Cortex of kidney (tissue), 1 donor: ENCODE measurements at places on chromosomes 5 and 9.

DNA sequence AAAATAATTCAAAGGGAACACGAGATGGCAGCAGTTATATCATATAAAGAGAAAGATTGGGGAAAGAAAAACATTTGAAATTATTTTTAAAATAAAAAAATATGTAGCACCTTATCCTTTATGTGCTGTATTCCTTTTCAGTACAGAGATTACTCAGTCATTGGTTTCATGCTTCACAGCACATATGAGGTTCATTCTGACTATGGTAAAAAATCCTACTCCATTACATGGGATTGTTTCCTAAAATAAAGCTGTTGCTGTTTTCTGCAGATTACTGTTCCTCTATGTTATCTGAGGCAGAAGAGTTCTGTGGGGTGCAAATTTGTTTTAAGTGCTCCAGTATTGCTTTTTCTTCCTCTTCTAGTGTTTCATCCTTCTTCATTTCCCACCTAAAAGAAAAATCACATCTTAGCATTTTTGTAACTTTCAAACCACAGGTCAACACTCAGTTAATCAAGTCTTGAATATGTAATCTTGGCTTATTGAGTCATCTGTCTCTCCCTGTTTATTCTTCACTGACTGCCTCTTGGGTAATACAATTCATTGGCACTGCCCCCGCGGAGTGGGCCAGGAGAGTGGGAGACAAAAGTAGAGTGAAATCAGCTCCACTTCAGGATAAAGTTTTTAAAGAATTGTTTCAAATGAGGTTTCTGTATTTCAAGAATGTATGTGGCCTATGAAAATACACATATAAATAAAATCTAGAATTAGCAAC is 412.5 kb upstream of the POU5F2 start:
- no peak for DNase-seq

DNA sequence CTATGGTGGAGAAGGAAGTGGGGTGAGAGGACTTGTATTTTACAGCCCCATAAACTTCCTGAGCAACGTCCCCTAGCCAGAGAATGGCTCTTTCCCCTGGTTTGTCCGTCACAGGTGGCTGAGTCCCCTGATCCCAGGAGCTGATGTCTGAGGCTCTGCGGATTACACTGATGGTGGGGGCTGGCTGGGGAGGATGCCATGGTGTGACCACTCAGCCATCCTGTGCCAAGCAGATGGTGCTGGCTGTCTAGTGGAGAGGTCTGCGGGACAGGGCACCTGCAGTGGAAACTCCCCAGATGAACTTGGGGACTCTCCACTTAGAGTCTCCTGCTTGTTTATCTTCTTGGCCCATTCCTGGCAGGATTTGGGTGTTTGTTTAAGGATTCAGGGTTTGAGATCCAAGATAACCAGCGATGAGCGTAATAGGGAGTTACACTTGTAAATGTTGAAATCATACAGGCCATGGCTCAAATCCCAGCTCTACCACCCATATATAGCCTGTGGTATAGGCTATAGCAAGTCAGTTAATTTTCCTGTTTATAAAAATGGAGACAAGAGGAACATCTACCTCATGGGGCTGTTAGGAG is 4.7 kb upstream of the PTGS1 start:
- DNase-seq: no peak

DNA sequence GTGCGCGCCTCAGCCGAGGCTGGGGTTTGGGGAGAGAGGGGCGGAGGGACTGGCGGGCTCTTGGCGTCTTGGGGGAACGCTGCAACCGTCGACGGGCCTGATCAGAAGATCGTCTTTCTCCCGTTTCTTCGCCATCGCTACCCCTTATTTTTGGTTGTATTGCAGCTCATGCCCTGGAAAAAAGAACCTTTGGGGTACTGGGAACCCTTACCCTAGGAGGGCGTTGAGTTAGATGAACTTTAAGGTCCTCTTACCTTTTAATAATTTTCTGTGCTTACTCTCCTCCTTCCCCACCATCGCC is 719 bp downstream of the PAIP2 start:
- no peak for DNase-seq

- DNase-seq: no peak
These were observed 82.8 kb upstream of the SPATA31C2 start for GRCh38 chr9:88221105-88221504.

DNA sequence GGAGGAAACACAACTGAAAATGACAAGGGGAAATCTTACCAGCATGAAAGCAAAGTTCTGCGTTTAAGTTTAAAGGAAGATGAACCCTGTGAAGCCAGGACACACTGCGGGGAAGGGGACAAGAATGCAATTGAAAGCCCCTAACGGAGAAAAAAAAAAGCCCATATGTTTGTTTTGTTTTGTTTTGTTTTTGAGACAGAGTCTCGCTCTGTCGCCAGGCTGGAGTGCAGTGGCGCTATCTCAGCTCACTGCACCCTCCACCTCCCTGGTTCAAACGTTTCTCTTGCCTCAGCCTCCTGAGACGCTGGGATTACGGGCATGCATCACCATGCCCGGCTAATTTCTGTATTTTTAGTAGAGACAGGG is 2.9 kb downstream of the STK10 start:
- DNase-seq: no peak

GRCh38 chr9:77512876-77513275 is 135.2 kb downstream of the GNA14 start:
- no peak for DNase-seq

DNA sequence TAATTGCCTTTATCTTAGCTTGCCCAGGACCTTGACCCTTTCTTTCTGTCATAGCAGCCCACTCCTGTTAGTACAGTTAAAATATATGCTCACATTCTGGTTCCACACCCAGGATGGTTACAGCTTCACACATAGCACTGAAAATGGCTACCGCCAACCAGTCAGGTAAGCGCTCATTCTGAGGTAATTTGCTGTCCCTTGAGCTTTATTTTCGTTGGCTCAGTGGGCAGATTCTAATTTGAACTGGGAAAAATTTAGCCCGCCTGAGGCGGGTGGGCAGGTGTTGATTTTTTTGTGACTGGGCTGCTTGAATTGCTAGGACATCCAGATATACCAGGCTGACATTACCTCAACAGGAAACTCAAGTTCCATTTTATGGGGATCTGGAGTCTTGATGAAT is 137.5 kb downstream of the KCTD16 start:
- DNase-seq: no peak

- DNase-seq: no peak
These were observed 2.4 kb downstream of the WNK2 start for GRCh38 chr9:93186215-93186945.

DNA sequence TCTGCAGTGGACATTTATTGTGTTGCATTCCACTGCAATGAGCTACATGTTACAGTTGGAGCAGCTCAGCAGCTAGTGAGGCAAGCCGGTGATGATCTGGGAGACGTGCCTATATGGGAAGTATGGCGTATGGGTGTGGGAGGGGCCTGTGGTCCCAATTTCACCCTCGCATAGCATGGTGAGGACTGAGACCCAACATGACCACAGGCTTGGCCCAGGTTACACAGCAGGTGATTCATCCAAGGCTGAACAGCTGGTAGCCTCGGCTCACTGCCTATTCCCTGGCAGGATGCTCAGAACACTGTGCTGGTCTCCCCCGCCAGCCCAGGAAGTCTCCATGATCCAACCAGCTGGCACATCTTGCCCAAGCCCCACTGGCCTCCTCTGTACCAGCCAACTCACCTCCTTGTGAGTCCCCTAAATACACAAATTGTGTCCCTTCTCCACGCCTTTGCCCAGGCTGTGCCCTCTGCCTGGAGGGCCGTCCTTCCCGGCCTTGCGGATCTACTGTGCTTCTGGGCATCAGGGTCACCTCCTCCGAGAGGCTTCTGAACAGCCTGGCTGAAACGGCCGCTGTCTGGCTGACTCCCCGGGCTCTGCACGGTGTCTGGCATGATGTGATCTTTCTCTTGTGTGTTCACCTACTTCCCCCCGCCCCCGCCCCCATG is 81.4 kb downstream of the NSUN2 start:
- no peak for DNase-seq

GRCh38 chr5:95647886-95648860 is 1.6 kb downstream of the RFESD start:
- DNase-seq: no peak

- no peak for DNase-seq
These were observed 20.1 kb upstream of the KIF4B start for GRCh38 chr5:154993461-154993860.

GRCh38 chr5:97820138-97820537 is 637.1 kb upstream of the RIOK2 start:
- no peak for DNase-seq

GRCh38 chr9:110217656-110218099 is 9.7 kb upstream of the C9orf152 start:
- DNase-seq: no peak

GRCh38 chr5:55364537-55365055 is 56.8 kb downstream of the MTREX start:
- no peak for DNase-seq

DNA sequence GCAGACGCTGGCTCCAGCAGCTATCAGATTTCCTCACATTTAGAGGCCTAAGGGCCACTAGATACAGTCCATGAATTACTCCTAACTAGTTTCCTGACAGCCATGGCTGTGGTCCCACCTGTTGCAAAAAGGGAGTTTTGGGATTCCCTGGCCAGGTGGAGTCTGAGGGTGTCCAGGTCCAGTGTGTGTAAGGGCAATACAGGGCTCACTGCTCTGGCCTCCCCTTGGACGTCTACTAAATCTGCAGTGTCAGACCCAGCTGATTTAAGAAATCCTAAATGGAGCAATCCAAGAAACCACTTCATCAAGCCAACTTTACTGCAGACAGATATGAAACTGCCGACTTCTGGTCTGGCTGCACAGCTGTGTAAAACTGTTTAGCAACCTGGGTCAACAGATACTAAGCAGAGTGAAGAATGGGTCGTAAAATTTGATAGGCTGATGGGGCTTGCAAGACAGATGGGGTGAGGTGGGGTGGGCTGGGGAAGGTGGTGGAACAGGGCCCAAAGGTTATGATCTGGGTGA is 116.4 kb downstream of the GADD45G start:
- DNase-seq: no peak

GRCh38 chr9:120443489-120443888 is 136.5 kb downstream of the CDK5RAP2 start:
- DNase-seq: no peak

DNA sequence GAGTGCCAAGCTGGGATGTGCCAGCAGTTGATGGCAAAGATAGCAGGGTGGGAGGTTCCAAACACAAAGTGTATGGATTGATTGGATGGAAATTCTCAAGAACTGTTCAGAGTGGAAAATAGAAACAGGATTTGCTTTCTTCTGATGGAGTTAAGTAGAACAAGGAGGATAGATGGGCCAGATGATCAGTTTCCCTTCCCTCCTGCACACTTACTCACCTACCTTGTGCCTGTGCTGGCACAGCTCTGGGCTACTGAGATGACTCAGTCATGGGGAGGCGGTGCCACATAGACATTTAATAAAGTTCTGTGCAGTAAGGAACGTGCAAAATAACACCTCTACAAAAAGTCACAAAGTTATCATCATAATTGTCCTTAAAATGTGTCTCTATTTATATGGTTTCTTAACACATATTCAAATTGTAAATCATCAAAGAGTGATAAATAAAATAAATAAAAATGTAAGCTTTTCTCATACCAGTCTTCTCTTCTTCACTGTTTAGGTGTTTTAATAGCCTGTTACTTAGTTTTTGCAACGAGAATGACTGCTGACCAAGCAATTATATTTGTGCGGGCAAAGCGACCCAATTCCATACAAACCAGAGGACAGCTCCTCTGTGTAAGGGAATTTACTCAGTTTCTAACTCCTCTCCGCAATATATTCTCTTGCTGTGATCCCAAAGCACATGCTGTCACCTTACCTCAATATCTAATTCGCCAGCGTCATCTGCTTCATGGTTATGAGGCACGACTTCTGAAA is 12.7 kb downstream of the PTPDC1 start:
- no peak for DNase-seq

DNA sequence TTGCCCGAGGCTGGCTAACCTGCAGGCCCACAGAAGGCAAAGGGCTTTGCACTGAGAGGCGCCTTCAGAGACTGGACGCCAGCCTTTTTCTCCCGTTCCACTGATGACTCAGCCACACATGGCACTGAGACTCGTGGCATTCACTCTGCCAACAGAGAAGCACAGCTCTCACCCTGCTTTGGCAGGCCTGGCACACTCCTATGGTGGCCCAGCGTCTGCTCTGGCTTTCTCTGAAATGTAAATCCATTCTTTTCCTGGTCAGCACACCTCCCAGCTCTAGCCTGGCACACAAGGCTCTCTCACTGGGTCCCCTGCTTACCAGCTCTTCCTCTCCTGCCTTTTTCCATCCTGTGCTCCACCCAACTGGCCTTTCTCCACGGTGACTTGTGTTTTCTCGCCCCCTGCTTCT is 5.9 kb upstream of the MELK start:
- no peak for DNase-seq
